MV-4-11 (cell line): ENCODE measurements at places on chromosomes 1 and 21.

DNA sequence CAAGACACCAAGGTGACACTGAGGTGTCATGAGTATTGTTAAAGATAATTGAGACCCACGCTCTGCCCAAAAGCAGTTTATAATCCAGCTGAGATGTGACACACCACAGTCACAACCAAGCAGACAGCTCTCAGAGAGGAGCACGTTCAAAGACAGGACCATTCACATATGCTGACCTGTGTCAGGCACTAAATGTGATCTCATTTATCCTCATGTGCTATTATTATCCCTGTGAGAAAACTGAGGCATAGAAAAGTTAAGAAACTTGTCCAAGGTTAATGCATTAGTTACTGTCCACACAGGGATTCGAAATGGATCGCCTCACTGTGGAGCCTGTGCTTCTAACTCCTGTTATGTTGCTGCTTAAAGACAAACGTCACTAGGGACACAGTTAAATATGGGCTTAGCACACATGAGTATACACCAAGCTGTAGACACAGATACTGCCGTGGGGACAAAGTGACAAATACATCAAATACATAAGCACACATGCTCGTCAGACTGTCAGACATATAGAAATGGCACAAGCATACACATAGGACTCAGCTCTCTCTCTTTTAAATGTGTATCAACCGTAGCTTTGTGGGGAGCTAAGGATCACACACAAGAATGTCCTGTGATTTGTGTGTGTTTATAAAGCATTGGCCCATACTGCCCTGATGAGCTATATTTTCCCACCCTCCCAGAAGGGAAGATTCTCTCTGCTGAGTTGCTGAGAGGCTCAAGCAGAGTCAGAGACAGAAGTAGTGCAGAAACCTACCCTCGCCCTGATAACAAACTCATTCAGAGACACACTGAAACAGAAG, 3.5 kb upstream of the IGSF8 start:
- no peak for DNase-seq

GRCh38 chr1:229108598-229109201, 162.2 kb upstream of the RAB4A start:
- DNase-seq: no peak

- no peak for DNase-seq
Observed at GRCh38 chr1:10659218-10659617, 137.2 kb downstream of the CASZ1 start.

- DNase-seq: no peak
Observed at GRCh38 chr1:107184888-107185287, 44.0 kb downstream of the NTNG1 start.

- DNase-seq: no peak
Observed at GRCh38 chr1:199657449-199657848, 370.1 kb upstream of the NR5A2 start.

DNA sequence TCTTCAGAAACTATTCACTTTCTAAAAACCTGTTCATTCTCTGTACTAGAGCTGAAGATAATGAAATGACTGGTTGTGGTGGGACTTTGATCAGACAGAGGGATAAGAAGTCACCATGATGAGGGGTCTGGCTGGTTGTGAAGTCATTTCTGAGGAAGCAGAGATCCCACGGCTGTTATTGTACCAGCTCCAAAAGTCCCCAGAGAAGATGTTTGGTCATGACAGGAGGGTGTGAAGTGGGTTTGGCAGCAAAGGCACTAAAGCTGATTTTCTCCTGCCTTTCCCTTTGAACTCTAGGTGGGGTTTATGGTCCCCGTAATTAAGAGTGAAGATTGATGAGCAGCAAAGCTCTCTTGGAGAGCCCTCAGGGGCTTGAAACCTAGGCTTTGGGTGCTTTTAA, 103.1 kb upstream of the CACHD1 start:
- no peak for DNase-seq

- DNase-seq: no peak
Observed at GRCh38 chr1:230781594-230781993, 34.4 kb downstream of the CAPN9 start.

GRCh38 chr1:23964235-23964668, 4.6 kb downstream of the PNRC2 start:
- peak; percentile 9 for DNase-seq
